Epithelial cell of umbilical artery (primary cell): ENCODE measurements at places on chromosomes 4 and X. TPM values are rescaled to one million over a fixed set of nuclear protein-coding genes. Genes with fewer than 3 reads are reported as not detected.

Gene HNRNPH2
- 89.6 and 106 TPM in 2 replicates for total RNA-seq

Gene GRIA2
- total RNA-seq, result not detected in 2 replicates

Gene MAD2L1
- 32.2 and 33.9 TPM in 2 replicates for total RNA-seq

Gene CHST7
- 40.0 and 53.2 TPM in 2 replicates for total RNA-seq

Gene SAGE1
- not detected in 2 replicates for total RNA-seq

Gene KIAA1210
- total RNA-seq, result not detected in 2 replicates

Gene GAGE13
- total RNA-seq, result not detected in 2 replicates

Gene INTU
- 2.9 and 4.7 TPM in 2 replicates for total RNA-seq

Gene NHSL2
- 9.1 and 18.1 TPM in 2 replicates for total RNA-seq

Gene CCSER1
- total RNA-seq, result 0.32 and 1.4 TPM in 2 replicates

Gene CSTF2
- 19.2 and 26.6 TPM in 2 replicates for total RNA-seq

Gene MAGEE2
- total RNA-seq, result not detected in 2 replicates

Gene COL4A6
- 0.97 and 4.9 TPM in 2 replicates for total RNA-seq

Gene DNASE1L1
- 72.2 and 89.0 TPM in 2 replicates for total RNA-seq

Gene MAGIX
- total RNA-seq, result 0.65 and 1.7 TPM in 2 replicates

Gene RGN
- under 0.01 and 0.61 TPM in 2 replicates for total RNA-seq

Gene FRG2
- total RNA-seq, result not detected in 2 replicates

Gene GPR173
- 1.6 and 2.9 TPM in 2 replicates for total RNA-seq

Gene C4orf33
- 9.7 and 12.3 TPM in 2 replicates for total RNA-seq

Gene IL13RA2
- total RNA-seq, result 0.32 and 0.91 TPM in 2 replicates

Gene ITGB1BP2
- total RNA-seq, result 0.32 and 2.0 TPM in 2 replicates

Gene MAGEC2
- not detected in 2 replicates for total RNA-seq

Gene GRID2
- not detected in 2 replicates for total RNA-seq

Gene DTHD1
- total RNA-seq, result not detected in 2 replicates

Gene STK32B
- total RNA-seq, result 9.4 and 18.1 TPM in 2 replicates

Gene CXCL13
- total RNA-seq, result not detected in 2 replicates

Gene ODAM
- total RNA-seq, result not detected in 2 replicates

Gene MEPE
- total RNA-seq, result not detected in 2 replicates

Gene BEX5
- 5.5 and 6.5 TPM in 2 replicates for total RNA-seq

Gene STBD1
- total RNA-seq, result 1.7 and 1.9 TPM in 2 replicates

Gene NPY1R
- total RNA-seq, result under 0.01 and 0.15 TPM in 2 replicates

Gene CYBB
- total RNA-seq, result not detected in 2 replicates

Gene RPS6KA3
- total RNA-seq, result 102 and 106 TPM in 2 replicates

Gene ZNF630
- 0.65 and 0.91 TPM in 2 replicates for total RNA-seq

Gene MAPK10
- total RNA-seq, result under 0.01 TPM in 1 of 2 replicates, not detected in the other

Gene STS
- total RNA-seq, result 1.3 and 1.7 TPM in 2 replicates

Gene CLDN34
- not detected in 2 replicates for total RNA-seq

Gene TBC1D8B
- 4.7 and 5.8 TPM in 2 replicates for total RNA-seq

Gene PPEF2
- total RNA-seq, result not detected in 2 replicates

Gene EPGN
- total RNA-seq, result 0.32 and 0.61 TPM in 2 replicates

Gene CABS1
- not detected in 2 replicates for total RNA-seq

Gene PCYT1B
- total RNA-seq, result 0.32 and 0.61 TPM in 2 replicates

Gene TLR8
- not detected in 2 replicates for total RNA-seq

Gene CCNQ
- total RNA-seq, result 42.6 and 43.9 TPM in 2 replicates

Gene TBC1D9
- total RNA-seq, result 35.7 and 40.1 TPM in 2 replicates

Gene CT45A2
- not detected in 2 replicates for total RNA-seq

Gene MBNL3
- total RNA-seq, result 1.9 and 2.3 TPM in 2 replicates

Gene MGARP
- 9.1 and 59.3 TPM in 2 replicates for total RNA-seq

Gene ADAM29
- total RNA-seq, result not detected in 2 replicates

Gene F11
- not detected in 2 replicates for total RNA-seq

Gene RAB33A
- 1.2 and 1.9 TPM in 2 replicates for total RNA-seq

Gene OCIAD2
- 148 and 229 TPM in 2 replicates for total RNA-seq

Gene FRG1
- 43.2 TPM in 2 replicates for total RNA-seq

Gene RAB41
- not detected in 2 replicates for total RNA-seq

Gene FAM149A
- under 0.01 TPM in 1 of 2 replicates, not detected in the other for total RNA-seq

Gene TENM3
- total RNA-seq, result 17.2 and 18.7 TPM in 2 replicates

Gene KLHL2
- total RNA-seq, result 32.2 and 41.5 TPM in 2 replicates

Gene SPACA5B
- total RNA-seq, result not detected in 2 replicates

Gene SPOCK3
- total RNA-seq, result 0.32 TPM in 1 of 2 replicates, not detected in the other
